ENCODE measurements at places on chromosomes 4 and X. TPM values are rescaled to one million over a fixed set of nuclear protein-coding genes. Genes with fewer than 3 reads are reported as not detected.

DNA sequence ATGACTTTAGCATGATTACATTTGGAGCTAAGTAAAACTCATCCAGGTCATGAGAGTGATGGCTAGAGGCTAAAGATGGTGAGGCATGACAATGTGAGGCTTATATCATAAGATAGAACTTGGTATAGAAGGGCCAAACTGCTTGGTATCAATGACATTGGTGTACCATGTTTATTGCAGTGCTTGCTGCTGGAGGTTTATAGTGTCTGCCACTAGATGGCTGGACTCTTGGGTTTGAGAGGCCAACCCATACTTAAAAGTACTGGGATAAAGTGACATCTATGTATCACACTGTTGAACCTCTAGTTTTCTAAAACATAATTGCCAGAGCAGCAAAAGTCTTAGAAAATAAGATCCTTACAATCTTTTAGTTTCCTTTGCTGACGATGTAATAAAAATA is 83.0 kb upstream of the TACR3 start:
- peak; percentile 23 for DNase-seq

DNA sequence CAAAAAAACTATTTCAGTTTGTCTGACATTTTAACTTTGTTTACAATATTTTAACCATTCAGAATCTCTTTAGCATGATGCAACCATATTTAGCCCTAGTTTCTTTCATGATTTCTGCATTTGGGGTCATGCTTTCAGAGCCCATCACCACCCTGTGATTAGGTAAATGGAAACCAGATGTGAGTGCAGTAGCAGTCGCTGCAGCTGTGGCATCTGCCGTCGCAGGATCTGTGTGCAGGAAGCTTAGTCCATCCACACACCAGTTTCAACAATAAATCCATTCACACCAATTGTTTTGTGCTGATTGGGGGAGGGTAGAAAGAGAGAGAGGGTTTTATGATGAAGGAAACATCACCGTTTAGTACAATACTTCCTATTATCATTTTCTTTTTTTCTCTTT is 130.5 kb downstream of the CPEB2 start:
- peak; percentile 80 for DNase-seq

- DNase-seq: no peak
Measured at GRCh38 chrX:24372021-24372763, 11.8 kb downstream of the SUPT20HL1 start.

- DNase-seq: no peak
Measured at GRCh38 chrX:136572030-136572429, 40.0 kb downstream of the VGLL1 start.

GRCh38 chr4:185710487-185710995 is 101.5 kb downstream of the SORBS2 start:
- DNase-seq: no peak

Gene BCOR
- total RNA-seq: 24.3 TPM

Gene BMPR1B
- 9.5 TPM for total RNA-seq
